ENCODE measurements at places on chromosomes 7 and 10.

GRCh38 chr7:32536585-32536984 lies 41.3 kb downstream of the AVL9 start:
- no peak for DNase-seq

GRCh38 chr10:109689785-109690184 lies 233.5 kb downstream of the XPNPEP1 start:
- DNase-seq: no peak

- no peak for DNase-seq
These were observed 23.4 kb upstream of the MGAM2 start for GRCh38 chr7:142088022-142088714.

- no peak for DNase-seq
These were observed 126.7 kb upstream of the CALN1 start for GRCh38 chr7:72538856-72539255.

GRCh38 chr10:14749070-14749809 lies 25.5 kb downstream of the FAM107B start:
- no peak for DNase-seq

DNA sequence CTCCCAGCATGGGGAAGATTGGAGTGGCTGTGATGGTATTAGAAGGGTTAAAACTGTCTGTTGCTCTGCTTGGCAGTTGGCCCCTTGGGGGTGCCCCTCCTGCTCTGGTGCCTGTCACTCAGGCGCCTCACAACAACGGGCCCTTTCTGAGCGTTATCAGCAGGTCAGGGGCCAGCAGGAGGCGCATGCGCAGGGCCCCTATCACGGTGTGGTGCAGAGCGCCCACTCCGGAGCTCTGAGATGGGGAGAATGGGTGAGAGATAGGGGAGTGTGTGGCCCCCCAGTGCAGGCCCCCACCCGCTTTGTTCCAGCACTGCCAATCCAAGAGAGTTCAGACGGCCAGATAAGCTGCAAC lies 24.8 kb downstream of the GBX1 start:
- DNase-seq: no peak

DNA sequence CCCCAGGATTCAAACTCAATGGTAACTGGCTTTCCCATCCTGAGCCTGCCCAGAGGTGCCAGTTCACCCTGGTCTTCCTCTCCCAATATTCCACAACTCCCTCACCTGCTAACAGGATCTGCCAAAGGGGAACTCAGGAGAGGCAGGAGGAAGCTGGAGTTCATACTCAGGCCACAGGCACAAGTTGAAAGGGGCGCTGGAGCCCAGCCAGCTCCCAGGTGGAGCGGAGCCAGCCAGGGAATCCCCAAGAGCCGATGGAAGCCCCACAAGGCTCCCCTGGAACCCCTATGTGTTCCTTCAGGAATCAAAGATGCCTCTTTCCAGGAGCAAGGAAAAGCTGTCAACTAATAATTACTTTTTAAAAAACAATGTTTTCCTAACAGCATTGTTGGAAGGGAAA lies 63.5 kb downstream of the SH3PXD2A start:
- no peak for DNase-seq

DNA sequence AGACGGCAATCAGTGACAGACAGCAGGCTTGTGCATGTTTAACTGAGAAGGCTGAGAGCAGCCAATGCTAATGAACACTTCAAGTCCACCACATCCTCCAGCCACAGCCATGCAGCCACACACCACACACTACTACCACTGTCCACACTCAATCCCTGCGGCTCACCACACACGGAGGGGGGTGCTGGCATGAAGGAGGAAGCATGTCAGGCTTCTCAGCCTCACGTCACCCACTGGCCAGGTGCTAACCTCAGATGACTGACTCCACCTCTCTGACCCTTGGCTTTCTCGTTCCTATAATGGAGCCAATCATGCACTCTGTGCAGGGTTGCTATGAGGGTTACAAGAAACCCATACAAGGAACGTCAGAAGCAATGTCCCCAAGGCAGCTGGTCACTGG lies 165.4 kb upstream of the RNF32 start:
- DNase-seq: no peak

DNA sequence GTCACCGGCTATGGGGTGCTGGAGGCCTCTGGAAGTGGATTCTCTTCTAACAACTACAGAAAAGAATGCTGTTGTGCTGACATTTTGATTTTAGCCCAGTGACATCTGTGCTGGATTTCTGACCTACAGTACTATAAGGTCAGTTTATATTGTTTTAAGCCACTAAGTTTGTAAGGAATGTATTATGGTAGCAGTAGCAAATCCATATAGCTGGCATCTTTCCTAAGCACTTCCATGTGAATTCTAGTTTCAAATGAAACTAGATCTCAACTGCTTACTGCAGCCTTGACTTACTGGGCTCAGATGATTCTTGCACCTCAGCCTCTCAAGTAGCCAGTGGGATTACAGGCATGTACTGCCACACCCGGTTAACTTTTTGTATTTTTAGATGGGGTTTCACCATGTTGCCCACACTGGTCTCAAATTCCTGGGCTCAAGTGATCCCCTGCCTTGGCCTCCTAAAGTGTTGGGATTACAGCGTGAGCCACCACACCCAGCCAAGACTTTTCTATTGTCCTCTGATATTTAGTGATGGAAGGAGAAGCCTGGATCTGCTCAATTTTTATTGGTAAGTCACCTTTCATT lies 414.0 kb downstream of the PHTF2 start:
- no peak for DNase-seq

DNA sequence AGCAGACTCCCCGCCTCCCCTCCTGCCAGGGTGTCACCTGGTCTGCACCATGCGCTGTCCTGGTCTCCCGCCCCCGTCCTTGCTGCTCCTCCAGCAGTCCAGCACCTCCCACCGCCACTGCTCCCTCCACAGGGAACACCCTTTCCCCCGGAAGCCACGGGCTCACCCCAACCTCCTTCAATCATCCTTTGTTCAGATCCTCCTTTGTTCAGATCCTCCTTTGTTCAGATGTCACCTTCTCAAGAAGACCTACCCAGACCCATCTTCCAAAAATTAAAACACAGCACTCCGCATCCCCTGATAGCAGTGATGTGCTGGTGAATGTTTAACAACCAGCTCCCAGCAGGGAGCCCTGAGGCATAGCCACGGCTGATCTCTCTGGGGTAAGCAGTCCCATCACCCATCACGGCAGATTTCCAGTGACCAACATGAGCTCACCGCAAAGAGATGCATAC lies 237.7 kb downstream of the USP6NL start:
- DNase-seq: no peak

DNA sequence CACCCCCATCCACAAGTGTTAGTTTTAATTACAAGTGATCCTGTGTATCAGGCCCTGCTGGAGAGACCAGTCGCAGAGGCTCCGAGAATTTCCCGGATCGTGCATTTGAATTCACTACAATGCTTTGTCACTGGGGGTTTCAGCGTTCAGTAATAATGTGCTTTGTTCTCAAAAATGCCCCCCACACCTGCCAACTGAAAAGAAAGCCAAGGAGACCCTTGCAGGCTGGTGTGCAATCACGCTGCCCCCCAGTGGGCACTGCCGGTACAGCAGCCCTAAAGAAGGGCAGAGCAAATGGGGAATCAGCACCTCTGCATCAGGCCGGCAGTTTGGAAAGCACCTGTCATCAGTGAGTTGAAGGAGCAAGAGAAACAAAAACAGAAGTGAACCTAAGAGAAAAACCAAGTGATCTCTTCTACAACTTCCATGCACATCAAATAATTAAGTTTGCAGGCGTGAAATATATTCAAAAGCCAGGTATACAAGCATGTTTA lies 177.6 kb downstream of the PARD3 start:
- peak; percentile 59 for DNase-seq

DNA sequence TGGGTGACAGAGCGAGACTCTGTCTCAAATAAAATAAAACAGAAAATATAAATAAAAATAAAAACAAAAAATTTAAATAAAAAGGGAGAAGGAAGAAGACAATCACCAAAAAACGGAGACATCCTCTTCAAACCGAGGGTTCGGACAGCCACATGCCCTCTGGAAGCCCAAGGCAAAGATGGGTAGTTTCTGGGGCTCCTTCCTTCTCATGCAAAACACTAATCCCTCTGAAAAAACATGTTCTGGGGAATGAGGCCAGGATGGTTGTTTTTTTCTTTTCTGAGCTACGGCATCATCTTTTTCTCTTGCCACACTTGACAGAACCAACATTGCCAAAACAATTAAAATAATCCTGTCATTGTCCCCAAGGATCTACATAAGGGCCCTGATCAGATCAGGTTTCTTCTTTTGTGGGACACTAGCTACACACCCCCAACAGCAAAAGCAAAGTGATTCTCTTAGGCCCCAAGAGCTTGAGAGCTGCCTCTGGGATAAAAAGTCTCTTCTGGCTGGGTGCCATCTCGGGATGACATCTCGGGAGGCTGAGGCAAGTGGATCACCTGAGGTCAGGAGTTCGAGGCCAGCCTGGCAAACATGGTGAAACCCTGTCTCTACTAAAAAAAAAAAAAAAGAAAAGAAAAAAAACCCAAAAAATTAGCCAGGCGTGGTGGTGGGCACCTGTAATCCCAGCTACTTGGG lies 14.2 kb upstream of the POR start:
- no peak for DNase-seq

DNA sequence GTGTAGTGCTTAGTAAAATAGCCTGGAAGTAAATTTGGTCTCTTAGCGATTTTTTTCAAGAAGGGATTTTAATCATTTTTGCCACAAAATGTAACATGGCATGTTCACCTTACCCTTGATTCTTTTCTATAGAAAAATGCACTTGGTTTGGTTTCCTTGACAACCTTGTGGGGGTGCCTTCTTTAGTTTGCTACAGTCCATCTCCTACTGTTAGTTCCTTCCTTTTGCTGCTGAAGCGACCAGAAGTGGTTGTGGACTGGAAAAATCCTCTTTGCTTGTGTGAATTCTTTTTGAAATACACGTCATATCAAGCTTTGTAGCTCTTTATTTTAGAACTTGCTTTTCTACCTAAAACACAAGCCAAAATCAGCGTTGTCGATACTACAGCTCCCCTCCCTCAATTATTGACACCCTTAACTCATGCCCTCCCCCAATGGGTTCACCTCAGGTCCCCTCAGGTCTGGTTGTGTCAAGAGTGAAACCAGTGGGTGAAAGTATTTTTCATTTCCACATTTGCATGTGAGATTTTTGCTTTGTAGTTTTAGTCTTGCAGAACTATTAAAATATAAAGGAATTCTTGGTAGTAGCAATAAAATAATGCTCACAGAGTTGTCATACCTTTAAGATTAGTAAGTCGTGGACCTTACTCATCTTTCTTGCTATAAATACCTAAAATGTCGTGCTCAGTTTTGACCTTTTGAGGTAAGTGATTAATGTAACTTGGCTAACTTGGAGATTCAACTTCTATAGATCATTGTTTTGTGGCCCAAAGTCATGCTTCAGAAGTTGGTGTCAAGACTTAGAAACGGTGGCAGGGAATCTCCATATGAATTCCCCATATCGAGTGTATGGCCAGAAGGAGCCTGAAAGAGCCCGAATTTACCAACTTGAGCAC lies 1.5 kb downstream of the ACTR3B start:
- DNase-seq: peak; percentile 6

DNA sequence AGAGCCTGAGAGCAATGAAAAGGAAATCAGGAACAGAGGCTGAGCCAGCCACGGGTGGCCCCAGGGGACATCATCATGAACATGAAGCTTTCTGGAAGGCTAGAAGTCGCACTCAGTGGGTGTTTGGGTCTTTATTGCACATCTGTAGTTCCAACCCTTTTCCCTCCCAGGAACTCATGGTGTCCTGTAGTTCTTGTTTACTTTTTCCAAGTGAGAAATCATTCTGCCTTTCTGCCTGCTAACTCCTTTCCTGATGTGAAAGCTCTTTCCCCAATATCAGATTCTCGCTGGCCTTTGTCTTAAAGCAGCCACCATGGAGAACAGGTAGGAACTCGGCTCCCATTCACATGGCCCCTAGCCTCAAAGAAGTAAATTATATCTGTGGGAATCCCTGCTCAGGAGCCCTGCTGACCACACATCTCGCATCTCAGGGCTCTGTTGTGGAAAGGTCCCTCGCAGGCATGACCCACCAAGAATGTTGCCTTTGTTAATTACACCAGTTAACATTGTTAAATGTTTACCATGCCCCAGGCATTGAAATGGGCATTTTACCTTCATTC lies 542.7 kb downstream of the TNS3 start:
- DNase-seq: no peak

DNA sequence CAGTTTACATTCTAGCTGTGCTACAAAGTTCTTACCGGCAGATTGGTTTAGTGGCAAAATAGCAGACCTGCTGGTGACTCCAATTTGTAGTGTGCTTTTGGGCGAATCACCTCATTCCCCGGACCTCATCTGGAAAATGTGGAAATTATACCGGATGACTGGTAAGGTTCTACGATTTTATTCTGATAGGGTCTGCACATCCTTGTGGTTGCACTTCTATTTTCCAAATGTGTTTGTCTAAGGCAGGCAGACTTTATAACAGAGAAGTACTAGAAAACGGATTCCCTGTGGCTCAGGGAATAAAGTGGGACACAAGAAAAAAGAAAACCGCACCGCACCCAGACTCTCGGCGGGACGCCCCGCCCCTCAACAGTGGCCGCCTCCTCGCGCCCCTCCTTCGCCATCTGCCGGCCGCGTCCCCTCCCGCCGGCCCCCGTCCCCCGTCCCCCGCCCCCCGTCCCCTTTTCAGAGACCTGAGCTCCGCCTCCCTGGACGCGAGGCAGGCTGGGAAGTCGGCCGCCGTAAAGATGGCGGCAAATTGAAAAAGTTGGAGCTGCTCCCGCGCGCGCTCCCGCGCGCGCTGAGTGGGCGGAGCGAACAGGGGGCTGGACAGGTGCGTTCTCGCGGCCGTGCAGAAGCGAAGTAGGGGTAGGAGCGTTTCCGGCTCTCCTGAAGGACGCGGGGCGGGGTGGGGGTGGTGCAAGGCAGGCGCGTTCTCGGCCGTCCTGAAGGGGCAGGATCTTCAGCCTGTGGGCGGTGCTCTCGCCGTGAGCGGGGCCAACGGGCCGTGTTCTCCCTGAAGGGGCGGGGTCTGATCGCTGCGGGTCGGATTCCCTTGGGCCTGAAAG lies 532 bp upstream of the CCM2 start:
- DNase-seq: peak; percentile 99

- no peak for DNase-seq
These were observed 91.3 kb upstream of the TMEM106B start for GRCh38 chr7:12119620-12120303.

DNA sequence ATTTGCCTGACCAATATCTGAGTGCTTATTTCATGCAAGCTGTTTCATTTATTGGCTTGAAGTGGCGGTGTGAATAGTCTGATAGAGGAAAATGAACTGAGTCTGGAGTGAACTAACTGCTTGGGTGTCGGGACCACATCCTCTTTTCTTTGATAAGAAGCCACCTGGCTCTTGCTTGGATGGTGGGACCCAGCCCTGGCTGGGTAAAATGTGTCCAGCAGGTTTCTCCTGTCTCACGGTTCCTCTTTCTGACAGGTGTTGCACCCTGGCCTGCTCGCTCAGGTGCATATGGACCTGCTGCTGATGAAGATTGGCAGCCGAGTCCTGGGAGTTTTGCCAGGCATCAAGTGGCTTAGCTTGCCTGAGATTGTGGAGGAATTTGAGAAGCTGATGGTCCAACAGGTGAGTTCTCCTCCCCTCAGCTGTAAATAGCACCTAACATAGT lies 1.6 kb downstream of the ADCK2 start:
- no peak for DNase-seq

GRCh38 chr10:16950656-16951601 lies 133.7 kb upstream of the RSU1 start:
- DNase-seq: peak; percentile 25

Data from CD4-positive, alpha-beta T cell treated with Interleukin-2 at 100 ng/mL for 4 hours (primary cell).